ENCODE measurements at places on chromosomes 11 and 22.

GRCh38 chr11:1202776-1203504 is 19.9 kb upstream of the MUC5B start:
- no peak for DNase-seq

GRCh38 chr11:82906236-82906635 is 4.7 kb downstream of the DDIAS start:
- no peak for DNase-seq

DNA sequence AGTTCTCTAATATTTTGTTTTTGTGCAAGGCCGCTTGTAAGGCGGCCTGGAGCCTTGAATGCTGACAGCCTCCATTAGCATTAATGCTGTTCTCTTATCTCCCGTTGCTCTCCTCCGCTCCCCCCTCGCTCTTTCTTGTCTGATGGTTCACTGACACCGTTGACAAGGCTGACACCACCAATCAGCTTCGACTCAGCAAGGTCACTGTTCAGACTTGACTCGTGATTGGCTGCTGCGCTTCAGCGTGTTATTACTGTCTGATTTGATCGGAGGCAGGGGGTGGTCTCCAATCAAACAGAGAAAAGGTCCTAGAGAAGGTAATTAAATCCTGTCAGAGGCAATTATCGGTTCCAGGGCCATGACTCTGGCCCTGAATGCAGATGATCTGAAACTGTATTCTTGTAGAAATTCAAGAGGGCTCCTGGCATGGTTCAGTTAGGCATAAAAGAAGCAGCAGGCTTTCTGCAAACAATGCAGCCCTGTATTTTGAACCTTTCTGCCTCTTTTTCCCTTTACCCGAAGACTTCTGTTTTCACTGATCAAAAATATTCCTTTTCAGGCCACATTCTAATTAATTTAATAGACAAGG is 49.3 kb upstream of the MPPED2 start:
- DNase-seq: no peak

GRCh38 chr11:74520316-74520715 is 26.8 kb upstream of the LIPT2 start:
- DNase-seq: no peak
